Mesendoderm (in vitro differentiated cells): ENCODE measurements at places on chromosomes 3 and 15.

- DNase-seq = no peak
Measured at GRCh38 chr3:188440340-188440972, 286.5 kb downstream of the LPP start.

DNA sequence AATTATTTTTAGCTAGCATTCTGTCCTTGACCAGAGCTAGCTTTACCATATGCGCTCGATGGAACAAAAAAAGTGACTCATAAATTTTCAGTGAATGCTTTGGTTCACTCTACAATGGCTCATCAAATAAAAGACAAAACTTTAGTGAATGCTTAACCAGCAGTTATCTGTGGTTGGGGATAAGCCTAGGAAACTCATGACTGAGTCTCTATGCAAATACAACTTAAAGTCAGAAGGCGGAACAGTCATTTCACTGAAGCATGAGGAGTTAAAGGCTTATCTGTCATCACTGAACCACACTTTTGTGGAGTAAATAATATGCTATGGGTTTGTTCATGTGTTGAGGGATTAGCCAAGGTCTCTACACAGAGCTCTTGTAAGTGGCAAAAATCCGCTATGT, 308.4 kb downstream of the SQOR start:
- DNase-seq = no peak

GRCh38 chr3:174812172-174812862, 46.8 kb upstream of the NAALADL2 start:
- DNase-seq = no peak

DNA sequence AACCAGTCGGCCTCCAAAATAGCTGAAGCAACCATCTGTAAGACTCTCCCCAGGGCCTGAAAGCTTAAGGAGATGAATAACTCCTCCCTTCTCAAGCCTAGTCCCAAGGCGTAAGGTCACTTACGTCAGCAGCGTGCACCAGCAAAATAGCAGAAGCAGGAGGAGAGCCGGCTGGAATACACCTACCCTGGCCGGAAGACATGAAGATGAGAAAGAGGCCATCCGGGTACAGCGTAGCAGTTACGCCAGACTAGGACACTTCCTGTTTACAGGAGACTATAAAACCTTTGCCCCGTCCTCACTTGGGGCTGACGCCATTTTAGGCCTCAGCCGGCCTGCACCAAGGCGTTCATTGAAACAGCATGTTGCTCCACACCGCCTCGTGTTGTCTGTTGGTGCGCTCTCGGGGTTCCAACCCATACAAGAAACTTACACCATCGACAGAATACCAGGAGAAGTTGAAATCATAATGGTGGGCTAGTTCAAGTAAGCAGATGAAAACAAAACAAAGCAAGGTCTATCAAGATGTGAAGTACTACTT, 2.5 kb downstream of the CFAP92 start:
- DNase-seq = no peak

- DNase-seq = no peak
Measured at GRCh38 chr3:106473576-106474475, 605.0 kb upstream of the CBLB start.

DNA sequence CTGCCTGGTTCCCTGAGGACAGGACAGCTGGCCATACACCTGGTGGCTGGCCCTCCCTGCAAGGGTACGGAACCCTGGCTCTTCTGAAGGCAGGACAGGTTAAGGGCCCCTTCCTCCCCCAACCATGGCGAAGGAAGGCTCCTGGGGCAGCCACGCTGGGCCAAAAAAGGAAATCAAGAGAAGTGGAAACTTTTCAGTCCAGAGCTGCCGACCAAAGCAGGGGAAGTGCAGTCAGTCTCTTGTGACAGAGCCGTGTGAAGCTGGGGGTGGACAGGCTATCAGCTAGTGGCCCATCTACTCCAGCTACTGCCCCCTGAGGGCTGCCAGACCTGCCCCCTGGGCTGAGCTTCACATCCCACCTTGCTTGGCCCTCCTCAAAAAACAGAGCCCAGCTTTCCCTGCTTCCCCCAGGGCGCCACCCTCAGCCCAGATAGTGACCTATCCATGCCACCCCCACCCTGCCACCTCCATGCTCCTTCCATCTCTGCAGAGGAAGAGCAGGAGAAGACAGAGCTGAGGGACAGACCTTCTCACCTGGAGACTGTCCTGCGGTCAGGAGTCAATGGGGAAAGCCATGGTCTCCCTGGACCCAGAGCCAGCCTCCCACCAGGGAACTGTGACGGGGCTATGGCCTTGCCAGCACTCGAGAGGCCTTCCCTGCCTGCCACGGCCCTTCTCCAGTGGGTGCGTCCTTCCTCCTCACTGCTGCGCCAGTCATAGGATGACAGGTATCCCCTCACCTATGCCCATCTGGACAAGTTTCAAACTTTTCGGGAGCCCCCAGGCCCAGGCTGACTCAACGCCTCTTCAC, 4.6 kb downstream of the SEMA7A start:
- DNase-seq = no peak

DNA sequence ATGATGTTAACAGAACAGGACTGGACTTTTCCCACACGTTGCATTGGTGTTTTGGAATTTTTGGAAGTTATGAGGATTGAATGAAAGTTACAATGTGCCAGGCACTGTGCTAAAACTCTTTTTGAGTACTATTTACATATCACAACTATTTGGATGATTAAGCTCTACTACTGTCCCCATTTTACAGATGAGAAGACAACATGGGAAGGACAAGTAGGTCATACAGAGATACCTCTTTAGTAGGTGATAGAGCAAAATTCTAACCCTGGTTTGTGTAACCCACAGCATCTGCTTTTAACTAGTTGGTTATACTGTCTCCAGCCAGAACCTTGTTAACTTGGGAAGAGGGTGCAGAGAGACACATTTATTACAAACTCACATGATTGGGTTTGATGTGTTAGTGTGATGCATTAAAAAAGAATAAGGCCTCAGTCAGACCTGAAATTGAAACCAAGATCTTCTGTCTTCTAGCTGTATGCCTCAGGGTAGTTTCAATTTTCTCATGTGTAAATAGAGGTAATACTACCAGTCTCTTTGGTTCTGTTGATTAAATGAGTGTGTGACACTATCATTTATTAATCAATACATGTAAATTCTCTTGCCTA, 1.4 kb downstream of the NDUFB4 start:
- DNase-seq = no peak

DNA sequence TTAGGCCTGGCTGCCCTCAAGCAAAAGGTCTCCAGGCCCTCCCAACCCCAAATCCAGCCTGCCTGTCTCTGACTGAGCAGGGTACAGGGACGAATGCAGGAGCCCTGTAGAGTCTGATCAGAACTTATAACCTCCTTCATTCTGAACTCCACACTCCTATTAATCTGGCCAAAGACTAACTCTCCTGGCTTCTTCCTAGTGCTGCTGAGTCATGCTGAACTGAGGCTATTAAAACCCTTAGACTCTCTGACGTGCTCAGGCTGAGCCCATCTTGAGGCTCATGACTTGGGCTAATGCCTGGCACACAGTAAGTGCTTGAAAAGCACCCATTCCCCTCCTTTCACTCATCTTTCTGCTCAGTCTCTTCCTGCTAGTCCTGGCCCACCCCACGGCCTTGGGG, 81.9 kb downstream of the NUP210 start:
- DNase-seq = peak; percentile 14

DNA sequence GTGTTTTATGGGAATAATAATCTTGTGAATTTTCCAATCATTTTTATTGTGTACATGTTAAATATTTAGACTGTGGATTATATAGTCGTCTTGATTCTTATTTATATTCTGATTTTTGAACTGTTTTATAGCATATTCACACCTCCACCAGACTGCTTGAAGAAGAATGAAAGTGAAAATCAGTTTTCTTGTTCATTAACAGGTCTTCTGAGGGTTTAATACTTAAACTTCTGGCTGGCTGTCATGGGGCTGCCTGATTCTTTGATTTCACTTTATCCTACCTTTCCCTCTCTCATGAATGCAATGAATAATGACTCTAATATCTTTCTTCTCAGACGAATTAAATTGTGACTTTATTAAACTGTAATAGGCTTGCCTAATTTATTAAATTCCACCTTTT, 56.2 kb downstream of the ATP2C1 start:
- no peak for DNase-seq

DNA sequence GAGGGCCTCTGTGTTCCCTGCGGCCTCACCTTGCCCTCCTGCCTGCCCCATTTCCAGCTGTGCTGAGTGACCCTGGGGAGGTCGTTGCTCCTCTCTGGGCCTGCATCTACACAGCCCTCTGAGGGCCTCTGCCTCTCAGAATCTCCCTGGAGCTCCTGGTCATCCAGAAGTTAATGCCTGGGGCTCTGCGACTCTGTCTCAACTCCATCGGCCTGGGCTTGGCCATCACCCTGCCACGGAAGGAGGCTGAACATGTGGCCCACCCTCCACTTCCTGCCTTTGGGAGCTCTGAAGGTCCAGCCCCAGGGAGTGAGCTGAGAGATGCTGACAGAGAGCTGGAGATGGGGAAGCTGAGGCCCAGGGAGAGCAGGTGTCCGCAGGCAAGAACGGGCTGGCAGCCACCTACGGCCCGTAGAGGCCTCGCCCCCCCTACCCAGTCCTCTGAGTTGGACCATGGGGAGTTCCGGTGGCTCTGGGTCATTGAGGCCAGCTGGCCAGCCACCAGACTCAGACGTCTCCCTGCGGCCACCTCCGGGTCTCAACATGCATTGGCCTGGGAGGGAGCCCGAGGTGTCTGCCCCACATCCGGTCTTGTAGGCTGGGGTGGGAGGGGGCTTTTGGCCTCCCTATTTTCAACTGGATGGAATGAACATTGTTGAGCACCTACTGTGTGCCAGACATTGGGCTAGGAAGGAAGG, 34.2 kb downstream of the GRIP2 start:
- DNase-seq = no peak

GRCh38 chr3:192487033-192487432, 240.3 kb downstream of the FGF12 start:
- no peak for DNase-seq

- DNase-seq = no peak
Measured at GRCh38 chr15:65393091-65393490, 15.3 kb upstream of the IGDCC3 start.

DNA sequence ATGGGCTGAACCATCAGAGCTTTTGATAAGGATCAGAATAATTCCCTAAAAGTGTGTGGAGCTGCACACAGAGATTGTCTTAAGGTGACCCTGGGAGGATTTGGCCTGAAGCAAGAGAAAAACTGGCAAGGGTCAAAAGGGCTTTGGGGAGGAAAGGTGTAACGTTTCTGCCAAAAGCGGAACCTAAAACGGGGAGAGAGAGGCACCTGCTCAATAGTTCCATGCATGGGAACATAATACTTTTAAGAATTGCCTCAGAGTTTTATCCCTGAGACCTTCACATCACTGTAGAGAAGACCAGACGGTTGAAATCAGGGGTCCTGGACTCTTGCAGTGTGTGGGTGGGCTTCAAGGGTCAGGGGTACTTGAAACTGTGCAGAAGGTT, 5.9 kb downstream of the ZNF710 start:
- no peak for DNase-seq

GRCh38 chr3:149808209-149808829, 4.7 kb upstream of the RNF13 start:
- peak; percentile 70 for DNase-seq

DNA sequence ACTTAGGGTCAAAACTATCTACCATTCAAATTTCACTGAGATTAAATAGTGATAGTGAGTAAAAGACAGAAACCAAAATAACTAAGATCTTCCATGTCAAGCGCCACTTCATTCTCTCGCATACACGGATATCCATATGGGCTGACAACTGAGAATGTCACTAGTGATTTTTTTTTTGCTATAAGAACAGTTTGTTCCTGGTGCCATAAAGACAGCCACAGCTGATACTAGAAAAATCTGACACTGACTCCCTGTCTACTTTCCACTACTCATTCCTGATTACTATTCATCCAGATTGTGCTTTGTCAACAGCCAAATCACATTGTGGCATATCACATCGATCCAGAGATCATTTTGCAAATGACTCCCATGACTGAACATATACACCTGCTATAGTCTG, 45.8 kb upstream of the CDAN1 start:
- DNase-seq = no peak

DNA sequence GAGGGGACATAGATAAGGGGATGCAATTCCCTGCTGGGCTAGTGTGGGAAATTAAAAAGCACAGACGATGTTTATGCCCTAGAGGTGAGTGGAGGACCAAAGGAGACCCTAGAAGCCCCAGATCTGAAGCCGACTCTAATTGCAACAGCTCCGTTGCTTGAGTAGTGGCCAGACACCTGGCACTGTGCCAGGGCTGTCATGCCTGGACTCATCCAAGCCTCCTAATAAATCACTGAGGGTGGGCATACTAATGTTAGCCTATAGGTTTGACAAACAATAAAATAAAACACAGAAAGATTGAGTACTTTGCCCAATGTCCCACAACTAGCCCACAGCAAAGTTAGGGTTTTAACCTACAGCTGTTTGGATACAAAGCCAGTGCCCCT, 25.4 kb upstream of the MRPS22 start:
- no peak for DNase-seq

DNA sequence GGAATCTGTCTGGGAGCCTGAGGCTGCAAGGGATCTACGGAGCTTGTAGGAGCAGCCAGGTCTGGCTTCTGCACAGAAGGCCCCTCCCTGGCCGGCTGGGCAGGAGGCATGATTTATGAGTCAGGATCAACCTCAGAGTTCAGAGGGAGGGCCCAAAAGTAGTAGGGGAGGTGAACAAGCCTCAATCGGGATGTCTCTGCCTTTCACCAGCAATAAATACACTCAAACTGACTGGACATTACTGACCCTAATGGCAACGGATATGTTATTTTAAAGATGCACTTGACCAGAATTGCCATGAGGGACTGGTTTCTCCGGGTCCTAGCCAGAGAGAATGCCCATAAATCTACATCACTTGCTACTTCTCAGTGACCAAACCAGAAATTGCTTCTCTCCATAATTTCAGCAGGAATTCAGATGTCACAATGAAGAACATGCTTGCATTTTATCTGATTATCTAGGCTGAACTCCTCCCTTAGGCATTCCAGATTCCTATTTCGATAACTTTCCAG, 109.6 kb upstream of the LMOD3 start:
- DNase-seq = no peak

GRCh38 chr3:149167898-149168297, 38.5 kb downstream of the HPS3 start:
- no peak for DNase-seq

- peak; percentile 30 for DNase-seq
Measured at GRCh38 chr3:39499651-39500273, 32.3 kb downstream of the MOBP start.

- no peak for DNase-seq
Measured at GRCh38 chr3:127488740-127489139, 101.8 kb downstream of the TPRA1 start.

DNA sequence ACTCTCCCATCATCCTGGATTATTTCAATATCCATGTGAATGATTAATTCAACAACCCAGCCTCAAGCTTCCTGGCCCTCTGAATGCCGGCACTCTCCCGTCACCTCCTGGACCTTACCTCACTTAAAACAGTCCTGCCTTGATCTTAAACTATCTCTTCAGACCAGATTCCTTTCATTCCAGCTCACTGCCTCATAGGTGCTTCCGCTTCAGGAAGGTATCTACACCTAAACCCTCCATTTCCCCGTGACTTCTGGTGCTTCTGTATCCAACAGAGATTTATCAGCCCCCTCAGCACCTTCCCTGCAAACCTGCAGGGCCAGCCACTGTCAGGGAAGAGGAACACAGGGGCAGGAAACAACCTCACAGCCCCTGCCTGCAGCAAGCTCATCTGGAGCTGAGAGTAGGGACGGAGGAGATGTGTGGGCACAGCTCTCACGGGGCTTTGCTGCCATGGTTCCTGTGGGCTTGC, 98.9 kb upstream of the TJP1 start:
- DNase-seq = peak; percentile 99
